ENCODE measurements at places on chromosomes 5 and 9. TPM values are rescaled to one million over a fixed set of nuclear protein-coding genes. Genes with fewer than 3 reads are reported as not detected.

ST6GALNAC4 gene
- total RNA-seq = 26.1 TPM

DNA sequence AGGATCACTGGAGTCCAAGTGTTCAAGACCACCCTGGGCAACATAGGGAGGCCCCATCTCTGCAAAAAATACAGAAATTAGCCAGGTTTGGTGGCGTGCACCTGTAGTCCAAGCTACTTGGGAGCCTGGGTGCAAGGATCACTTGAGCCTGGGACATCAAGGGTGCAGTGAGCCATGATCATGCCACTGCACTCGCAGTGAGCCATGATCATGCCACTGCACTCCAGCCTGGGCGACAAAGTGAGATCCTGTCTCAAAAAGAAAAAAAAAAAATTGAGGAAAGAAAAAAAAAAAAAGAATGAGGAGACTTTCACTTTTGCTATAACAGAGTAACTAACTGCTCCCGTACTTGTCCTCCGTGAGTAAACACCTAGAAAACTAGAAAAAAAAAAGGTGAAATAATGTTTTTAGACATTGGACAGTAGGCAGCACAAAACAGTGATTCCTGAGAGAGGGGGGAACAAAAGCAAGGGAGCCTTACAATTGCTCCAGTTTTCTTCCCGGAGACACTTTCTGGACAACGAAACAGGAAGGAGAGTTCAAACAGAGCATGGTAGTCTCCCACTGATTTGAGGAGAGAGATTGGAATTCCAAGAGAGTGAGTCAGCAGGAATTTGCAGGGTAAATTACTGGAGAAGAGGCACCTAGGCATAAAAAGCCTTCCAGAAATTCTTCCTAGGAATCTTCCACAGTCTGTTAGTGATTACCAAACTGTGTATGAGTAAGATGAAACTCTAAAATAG, 6.9 kb upstream of the ZBTB5 start:
- H3K27ac ChIP-seq = peak overlapping the region; percentile 46
- DNase-seq = no peak
- peak overlapping the region; percentile 9 for H3K4me3 ChIP-seq
- H3K36me3 ChIP-seq = no peaks in the 10 kb centered on the region
- H3K4me1 ChIP-seq = no peaks in the 10 kb centered on the region

- no peak overlapping the region for H3K27ac ChIP-seq
- DNase-seq = no peak
- no peak overlapping the region for H3K4me3 ChIP-seq
- no peaks in the 10 kb centered on the region for H3K36me3 ChIP-seq
- H3K27me3 ChIP-seq = no peaks in the 10 kb centered on the region
- H3K4me1 ChIP-seq = no peaks in the 10 kb centered on the region
Observed at GRCh38 chr5:1371218-1371971, 26.5 kb upstream of the CLPTM1L start.

FCN2 gene
- not detected for total RNA-seq

DNA sequence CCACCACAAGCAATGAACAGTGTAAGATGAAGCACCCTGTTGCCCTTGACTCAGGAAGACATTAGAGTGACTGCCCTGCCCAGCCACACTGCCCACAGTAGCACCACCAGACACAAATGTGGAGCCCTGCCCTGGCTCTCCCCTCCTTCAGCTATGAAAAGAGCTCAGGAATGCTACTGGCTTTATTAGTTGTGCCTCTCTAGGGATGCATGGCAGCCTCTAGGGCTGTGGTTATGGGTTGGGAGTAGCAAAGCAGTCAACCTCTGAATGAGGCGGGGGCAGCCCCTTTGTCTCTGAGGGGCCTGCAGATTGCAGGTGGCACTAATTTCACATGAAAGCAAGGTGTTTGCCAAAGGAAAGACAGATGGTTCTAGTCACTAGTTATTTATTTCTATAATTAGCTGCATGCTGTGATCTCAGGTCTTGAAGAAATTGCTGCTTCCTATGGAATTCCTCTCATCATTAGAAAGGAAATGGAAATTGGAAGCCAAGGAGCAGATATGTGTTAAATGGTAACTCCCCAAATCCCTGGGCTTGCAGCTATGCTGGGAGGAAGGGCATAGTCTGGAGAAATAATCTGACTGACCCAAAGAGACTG, 259.4 kb downstream of the TLR4 start:
- H3K27me3 ChIP-seq = no peaks in the 10 kb centered on the region
- DNase-seq = no peak
- H3K36me3 ChIP-seq = no peaks in the 10 kb centered on the region
- no peak overlapping the region for H3K4me3 ChIP-seq

GRCh38 chr5:118726891-118727290, 261.5 kb downstream of the DTWD2 start:
- H3K27me3 ChIP-seq = no peaks in the 10 kb centered on the region
- H3K4me1 ChIP-seq = no peaks in the 10 kb centered on the region
- no peak for DNase-seq
- H3K4me3 ChIP-seq = no peak overlapping the region
- no peaks in the 10 kb centered on the region for H3K36me3 ChIP-seq

AJM1 gene
- 0.81 TPM for total RNA-seq

DNA sequence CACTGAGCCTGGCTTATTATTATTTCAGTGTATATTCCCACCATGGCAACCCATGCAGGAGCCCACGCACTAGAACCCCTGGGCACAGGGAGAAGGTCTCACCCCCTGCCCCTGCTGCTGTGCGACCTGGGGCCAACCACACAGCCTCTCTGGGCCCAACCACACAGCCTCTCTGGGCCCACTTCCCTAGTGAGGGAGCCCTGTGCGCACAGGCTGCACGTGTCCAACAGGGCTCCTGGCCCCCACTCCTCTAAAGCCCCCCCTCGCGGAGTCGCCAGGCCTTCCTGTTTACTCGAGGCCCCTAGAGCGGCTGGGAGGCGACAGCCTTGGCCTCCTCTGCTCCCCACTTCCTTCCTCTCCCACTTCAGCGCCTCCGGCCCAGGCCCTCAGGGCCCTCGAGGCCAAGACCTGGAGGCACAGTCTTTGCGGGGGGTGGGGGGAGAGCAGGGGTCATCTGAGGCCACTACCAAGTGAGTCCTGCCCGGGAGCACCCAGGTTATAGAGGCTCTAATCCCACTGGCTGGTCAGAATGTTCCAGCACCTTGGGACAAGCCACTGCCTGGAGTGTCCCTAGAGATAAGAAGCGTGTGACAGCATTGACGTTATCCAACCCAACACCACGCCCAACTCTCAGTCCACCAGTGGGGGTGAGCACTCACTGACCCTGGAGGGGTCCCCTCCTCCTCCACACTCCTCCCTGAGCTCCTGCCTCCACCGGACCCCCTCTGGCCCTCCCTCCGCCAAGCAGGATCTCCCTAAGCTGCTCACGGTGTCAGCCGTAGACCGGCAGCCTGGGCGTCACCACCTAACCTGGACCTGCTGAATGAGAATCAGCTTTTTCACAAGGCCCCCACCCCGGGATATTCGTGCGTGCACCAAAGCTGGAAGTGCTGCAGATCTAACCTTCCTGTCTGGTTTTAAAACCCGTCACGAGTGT, 7.9 kb upstream of the ENG start:
- no peaks in the 10 kb centered on the region for H3K27me3 ChIP-seq
- peak overlapping the region; percentile 64 for H3K27ac ChIP-seq
- peak overlapping the region; percentile 14 for H3K4me3 ChIP-seq
- peak; percentile 12 for DNase-seq
- no peaks in the 10 kb centered on the region for H3K36me3 ChIP-seq
- H3K4me1 ChIP-seq = peaks cover 35% of the 10 kb centered on the region

DNA sequence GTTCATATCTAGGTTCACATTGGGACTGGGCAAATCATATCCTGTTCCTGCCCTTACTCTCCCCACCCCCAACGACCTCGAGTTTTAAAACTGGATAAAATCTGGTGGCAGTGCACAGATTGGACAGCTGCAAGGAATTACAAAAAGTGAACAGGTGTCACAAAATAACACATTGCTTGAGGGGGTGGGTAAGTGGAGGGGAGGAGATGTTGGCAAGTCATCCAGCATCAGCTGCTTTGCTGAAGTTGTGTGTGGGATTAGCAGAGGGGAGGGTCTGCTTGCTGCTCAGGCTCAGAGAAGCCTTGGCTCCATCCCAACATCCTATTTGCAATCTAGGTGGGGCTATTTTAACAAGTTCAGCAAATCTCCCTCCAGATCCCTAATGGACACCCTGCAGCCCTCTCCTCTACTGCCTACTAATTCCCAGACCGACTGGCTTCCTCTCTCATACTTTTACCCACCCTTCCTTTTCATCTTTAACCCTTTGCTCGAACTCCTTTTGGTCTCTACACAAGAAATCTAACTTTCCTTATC, 39.8 kb upstream of the SLC24A2 start:
- no peak overlapping the region for H3K27ac ChIP-seq
- H3K4me1 ChIP-seq = no peaks in the 10 kb centered on the region
- H3K4me3 ChIP-seq = no peak overlapping the region
- H3K27me3 ChIP-seq = no peaks in the 10 kb centered on the region
- DNase-seq = no peak

- H3K4me1 ChIP-seq = peaks cover 63% of the 10 kb centered on the region
- peak within 1 kb of the TSS; percentile 93 for H3K4me3 ChIP-seq
- no peaks in the 10 kb centered on the region for H3K27me3 ChIP-seq
- H3K27ac ChIP-seq = peak within 1 kb of the TSS; percentile 97
- peak; percentile 69 for DNase-seq
Observed at GRCh38 chr5:134113902-134114875, at the start of gene TCF7. TSS of gene TCF7 (plus strand) at chr5:134114681. CDS start at chr5:134114907, 226 bp downstream.

All from naive thymus-derived CD4-positive, alpha-beta T cell (primary cell).